ENCODE measurements at places on chromosomes 6 and 20.

DNA sequence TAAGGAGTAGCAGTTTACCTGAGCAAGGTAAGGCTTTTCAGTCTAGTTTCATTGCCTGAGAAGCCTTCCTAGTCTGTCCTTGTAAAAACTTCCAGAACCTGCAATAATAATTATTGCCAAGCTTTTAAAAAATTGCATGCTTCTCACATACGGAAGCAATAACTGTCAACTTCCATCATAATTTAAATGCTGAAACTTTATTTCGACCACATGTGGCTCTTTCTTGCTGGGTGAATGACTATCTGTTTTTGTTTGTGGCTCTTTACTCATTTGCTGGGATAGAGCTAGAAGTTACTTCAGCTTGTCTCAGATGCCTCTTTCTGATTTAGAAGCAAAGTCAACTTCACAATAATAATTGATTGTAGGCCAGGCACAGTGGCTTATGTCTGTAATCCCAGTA lies 95.9 kb upstream of the COL21A1 start:
- DNase-seq = no peak

DNA sequence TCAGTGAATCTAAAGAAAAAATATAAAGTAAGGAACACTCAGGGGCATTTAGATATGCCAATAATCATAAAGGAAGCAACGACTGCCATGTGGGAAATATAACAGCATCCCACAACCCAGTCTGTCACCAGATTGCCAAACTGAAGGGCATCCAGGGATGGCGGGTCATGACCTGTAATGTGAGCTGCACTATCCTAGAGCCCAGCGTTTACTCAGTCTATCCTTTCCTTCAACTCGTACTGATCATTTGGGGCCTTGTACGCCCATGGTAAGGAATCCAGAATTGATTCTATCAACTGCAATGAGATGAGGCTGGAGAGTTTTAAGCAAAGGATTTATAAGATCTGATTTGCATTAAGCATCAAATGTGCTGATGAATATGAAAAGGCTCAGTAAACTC lies 5.3 kb downstream of the TRPC4AP start:
- no peak for DNase-seq

DNA sequence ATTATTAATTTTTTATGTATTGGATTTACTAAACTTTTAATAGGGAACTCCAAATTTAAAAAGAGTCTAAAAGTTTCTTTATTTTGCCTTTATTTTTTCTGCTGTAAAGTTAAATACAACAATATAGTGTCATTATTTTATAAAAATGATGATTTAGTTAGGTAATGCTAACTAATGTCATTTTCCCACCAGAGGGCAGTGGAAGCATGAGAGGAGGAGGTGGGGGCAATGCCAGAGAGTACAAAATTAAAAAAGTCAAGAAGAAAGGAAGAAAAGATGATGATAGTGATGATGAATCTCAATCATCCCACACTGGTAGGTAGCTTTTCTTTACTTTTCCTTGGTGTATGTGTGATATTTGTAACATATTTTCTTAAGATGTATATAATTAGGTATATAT lies 20.2 kb upstream of the FHL5 start:
- peak; percentile 1 for DNase-seq

- DNase-seq = peak; percentile 83
Measured at GRCh38 chr20:9955646-9956045, 79.1 kb upstream of the ANKEF1 start.

- peak; percentile 86 for DNase-seq
Measured at GRCh38 chr6:137657351-137657911, 163.2 kb upstream of the OLIG3 start.

- no peak for DNase-seq
Measured at GRCh38 chr20:20207872-20208271, 155.5 kb downstream of the CFAP61 start.

DNA sequence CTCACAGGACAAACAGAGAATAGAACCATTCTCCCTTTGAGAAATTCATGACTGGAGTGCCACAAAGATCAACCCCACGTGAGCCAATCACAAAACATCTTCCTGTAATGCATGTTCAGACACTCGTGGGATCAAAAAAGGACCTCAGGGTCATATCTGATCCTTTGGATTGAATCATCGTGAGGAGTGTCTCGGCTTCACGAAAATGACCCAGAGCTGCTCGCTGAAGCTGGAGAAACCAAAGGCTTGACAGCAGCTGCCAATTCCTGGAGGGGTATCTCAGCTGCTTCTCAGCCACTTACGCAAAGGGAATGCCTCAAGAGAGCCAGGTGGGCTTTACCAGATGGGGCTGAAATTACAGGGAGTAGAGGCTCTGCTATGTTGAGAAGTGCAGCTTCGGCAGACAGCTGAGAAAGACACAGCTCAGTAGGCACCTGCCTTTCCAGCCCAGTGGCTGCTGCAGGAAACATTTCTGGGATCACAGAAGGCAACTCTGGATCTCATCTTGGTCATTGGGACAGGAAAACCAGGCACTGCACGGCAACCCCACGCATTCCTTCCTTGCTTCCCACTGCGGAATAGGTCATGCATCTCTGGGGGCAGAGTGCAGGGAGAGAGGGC lies 813.1 kb downstream of the KIF16B start:
- no peak for DNase-seq

- no peak for DNase-seq
Measured at GRCh38 chr20:36234771-36235320, 1.4 kb upstream of the AAR2 start.

DNA sequence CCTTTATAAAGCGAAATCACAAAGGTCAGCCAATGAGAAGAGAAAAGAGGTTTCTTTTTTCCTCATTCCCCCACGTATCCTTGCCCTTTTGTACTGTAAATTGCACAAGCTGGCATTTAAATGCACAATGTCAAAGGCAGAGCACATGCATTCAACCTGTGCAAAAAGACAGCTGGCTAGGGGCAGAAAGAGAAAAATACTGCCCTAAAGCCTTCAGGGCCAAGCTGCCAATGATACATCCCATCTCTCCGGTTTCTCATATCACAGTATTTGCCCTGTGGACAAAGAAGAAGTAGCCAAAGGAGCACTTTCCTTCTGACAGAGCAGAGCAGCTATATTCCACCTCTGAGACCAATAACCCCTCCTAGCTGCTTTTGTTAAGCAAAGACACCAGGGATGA lies 219.2 kb downstream of the TRDN start:
- DNase-seq = no peak

DNA sequence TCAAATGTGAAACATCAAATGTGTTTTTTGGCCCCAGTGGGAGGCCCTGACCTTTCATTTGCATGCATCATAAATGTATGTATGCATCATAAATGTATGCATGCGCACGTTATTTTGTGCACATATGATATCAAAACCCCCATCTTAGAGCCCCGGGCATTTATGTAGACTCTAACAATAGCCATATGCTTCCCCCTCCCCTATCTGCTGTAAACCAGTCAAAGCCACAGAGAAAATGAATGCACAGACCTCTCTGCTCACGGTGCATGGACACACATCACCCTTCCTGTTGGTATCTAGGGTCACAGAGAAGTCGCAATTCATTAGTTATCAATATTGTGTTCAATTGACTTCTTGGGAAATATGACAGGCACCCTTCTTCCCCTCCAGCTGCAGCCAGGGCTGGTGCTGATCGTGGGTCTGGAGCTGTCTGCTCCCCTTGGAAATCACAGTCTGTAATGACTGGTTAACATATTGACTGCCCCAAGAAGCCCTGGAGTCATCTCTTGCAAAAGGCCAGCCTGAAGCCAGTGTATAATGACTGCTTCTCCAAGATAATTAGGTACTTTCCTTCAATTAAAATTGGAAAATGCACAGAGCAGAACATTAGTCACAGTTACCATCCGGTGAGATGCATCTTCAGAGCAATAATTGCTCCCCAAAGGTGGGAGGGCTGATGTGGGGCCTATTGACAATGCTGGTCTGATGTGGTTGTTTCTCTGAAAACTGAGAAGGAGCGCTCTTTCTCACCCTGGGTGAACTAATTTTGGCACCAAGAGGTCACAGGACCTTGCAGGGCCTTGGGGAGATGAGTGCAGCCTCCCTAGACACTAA lies 532.2 kb downstream of the CDH26 start:
- DNase-seq = no peak

DNA sequence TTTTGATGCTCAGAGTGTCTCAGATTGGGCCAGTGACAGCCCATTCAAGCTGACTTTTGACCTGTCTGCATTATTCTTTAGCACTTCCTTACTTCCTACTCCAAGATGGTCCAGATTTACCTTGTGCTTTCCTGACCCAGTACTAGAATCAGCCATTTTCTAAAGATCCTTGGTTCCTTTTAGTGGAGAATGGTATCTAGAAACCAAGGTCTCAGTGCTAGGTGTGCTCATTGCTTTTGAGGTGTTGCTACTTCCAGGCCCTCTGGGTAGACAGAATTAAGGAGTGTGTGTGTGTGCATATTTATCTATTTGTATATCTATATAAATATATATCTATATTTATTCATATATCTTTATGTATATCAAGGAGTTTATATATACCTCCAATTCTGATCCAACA lies 67.3 kb upstream of the UTRN start:
- no peak for DNase-seq

DNA sequence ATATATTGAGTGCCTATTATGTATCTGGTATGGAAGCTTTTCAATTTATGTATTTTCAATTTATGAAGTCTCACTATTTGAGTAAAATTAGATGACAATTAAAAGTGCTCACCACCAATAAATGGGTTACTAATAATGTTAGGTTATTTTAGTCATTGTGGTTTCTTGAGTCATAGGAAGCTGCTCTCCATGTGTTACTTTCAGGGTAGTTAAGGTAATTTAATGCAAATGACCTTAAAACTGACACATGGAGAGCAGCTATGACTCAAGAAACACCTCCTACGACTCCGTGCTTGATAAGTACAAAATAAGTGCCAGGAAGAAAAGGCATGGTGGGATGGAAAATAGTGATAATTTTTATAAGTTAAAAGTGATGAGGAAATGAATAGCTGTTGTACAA lies 16.5 kb upstream of the TINAG start:
- DNase-seq = peak; percentile 96

DNA sequence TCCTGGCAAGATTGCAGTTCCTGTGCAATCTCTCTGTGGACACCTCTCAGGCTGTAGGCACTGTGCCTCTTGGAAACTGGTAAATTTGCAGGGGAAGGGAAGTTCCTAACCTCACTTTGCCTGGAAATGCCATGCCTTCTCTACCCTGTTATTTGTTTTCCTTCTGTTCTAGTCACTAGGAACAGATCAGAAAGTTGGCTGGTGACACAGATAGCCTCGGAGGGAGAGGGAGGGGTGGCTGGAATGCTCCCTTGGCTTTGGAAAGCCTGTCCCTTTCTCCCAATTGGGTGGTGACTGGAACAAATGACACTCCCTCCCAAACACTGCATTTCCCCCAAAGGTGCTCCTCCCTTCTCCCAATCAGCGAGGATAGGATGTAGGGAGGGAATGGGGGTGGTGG lies 131.5 kb upstream of the F13A1 start:
- no peak for DNase-seq

DNA sequence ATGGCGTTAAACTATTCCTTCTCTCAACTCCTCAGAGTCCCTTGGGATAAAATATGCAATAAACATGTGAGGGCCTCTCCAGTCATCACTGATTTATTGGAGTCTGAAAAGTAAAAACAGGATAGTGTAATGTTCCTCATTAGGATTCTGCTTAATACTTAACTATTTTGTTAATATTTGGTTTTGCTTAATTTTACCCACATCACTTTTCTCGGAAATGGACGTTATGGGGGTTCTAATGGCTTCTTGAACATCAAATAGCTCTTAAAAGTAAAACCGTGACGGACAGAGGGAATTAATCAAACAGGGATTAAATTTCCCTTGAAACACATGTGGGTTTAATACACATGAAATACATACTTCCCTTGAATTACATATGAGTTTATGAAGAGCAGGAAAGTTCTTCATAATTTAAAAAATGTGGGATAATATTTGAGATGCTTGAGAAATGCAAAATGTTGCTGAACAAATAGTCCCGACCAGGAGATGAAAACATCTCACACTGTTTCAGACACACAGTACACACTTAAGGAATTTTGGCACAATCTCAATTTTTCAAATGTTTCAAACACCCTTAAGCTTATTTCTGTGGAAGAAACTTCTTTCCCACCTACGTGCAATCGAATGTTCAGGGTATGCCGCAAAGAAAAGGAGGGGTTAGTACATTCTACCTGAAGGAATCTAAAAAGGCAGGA lies 38.4 kb upstream of the EIF2S2 start:
- no peak for DNase-seq

All from bronchial epithelial cell (primary cell).